NCI-H510A (cell line): ENCODE measurements at places on chromosomes 16 and 17.

DNA sequence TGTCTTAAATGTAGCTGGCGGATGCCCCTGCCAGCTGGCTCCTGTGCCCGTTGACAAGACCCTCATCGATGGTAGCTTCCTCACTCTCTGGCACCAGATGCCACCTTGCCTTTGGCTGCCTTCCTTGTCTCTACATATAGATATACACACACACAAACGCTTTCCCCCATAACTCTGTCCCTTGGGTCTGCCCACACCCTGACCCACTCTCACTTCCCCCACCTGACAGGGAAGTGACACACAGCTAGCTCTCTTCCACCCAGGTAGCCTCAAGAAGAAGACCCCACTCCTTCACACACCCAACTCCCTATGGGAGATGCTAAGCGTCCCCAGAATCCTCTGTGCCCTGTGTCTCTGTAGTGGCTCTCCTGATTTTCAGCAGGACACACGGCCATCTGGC is 25.6 kb downstream of the JUP start:
- no peak for DNase-seq

DNA sequence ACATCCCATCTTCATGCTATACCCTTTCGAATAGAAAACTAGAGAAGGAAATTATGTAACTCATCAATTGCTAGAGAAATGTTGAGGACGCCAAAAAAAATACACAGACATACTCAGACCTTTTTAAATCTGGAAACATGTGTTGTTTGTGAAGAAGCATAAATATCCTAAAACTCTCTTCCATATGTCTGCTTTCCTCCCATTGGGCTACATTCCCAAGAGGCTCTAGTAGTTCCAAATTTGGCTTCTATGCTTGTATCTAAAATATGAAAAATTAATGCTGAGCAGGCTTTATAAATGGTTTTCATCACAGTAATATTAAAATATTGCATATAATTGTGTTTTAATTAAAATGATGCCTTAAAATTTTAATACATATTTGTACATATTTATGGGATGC is 297.9 kb upstream of the PSMD7 start:
- no peak for DNase-seq

GRCh38 chr17:17120701-17121100 is 78.4 kb downstream of the MPRIP start:
- DNase-seq: no peak

GRCh38 chr17:31568539-31568938 is 177.1 kb downstream of the RAB11FIP4 start:
- no peak for DNase-seq

DNA sequence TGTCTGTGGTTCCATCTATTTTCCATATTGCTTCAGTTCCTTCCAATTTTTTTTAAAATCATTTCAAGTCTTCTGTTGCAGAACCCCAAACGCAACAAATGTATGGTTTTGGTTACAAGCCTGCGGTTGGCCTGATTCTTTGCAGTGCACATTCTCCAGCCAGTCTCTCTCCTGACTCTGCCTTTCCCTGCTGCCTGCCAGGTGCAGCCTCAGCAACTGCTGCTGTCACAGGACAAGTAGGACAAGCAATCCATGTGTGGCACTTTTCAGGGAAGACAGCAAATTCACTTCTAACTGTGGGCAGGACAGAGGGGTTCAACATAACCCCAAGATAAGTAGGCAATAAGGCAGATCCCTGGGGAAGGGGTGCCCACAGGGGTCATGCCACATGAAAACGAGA is 24.2 kb downstream of the EMP2 start:
- DNase-seq: no peak

GRCh38 chr17:27264068-27264812 is 29.7 kb upstream of the WSB1 start:
- no peak for DNase-seq

- DNase-seq: no peak
These were observed 263.2 kb downstream of the TOX3 start for GRCh38 chr16:52283584-52284375.

GRCh38 chr17:79741751-79742588 is 11.2 kb downstream of the ENPP7 start:
- no peak for DNase-seq

GRCh38 chr17:50517504-50518383 is 9.5 kb downstream of the MYCBPAP start:
- DNase-seq: no peak

DNA sequence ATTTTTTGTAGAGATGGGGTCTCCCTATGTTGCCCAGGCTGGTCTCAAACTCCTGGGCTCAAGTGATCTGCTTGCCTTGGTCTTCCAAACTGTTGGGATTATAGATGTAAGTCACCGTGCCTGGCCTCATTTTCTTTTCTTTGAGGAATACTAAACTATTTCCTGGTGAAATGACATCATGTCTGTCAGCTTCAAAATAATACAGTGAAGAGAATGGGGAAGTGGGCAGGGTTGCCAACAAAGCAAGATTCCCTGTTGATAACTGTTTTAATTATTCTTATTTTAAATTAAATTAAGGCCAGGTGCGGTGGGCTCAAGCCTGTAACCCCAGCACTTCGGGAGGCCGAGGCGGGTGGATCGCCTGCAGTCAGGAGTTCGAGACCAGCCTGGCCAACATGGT is 21.1 kb downstream of the PIPOX start:
- DNase-seq: no peak

GRCh38 chr17:74290340-74290739 is 16.3 kb downstream of the DNAI2 start:
- DNase-seq: no peak

- DNase-seq: no peak
These were observed 8.8 kb downstream of the SBK1 start for GRCh38 chr16:28301154-28301553.

GRCh38 chr16:73036074-73036826 is 11.7 kb downstream of the ZFHX3 start:
- DNase-seq: no peak

DNA sequence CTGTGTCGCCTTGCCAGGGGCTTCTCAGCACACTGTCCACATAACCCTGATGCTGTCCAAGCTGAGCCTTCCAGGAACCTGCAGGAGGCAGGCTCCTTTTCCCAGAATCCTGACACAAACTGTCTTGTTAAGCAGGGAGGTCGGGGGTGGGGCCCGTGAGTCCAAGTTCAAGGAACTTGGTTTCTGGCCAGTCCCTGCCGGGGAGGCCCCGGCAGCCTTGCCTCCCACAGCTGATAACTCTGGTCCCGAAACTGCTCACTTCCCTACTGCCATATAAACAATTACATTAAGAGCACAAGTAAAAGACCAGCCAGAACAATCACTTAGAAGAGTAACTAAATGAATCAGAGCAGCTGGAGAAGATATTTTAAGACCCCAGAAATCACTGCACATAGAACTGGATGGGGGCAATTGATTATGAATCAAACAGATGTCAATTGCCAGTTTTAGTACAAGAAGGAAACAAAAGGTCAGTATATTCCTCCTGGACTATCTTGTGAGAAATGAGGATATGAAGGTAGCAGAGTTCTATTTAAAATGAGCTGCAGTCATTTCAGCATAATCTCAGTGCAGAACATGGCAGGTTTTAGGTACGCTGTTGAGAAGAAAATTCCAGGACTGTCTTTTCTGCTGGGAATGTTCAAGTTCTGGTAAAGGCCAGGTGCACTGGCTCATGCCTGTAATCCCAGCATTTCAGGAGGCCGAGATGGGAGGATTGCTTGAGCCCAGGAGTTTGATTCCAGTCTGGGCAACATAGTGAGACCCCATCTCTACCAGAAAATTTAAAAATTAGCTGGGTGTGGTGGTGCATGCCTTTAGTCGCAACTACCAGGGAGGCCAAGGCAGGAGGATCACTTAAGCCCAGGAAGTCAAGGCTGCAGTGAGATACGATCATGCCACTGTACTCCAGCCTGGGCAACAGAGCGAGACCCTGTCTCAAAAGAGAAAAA is 169.8 kb downstream of the PITPNC1 start:
- DNase-seq: no peak

- no peak for DNase-seq
These were observed 291.3 kb downstream of the WWOX start for GRCh38 chr16:78390508-78391324.

GRCh38 chr17:34979153-34979552 is 1.2 kb upstream of the LIG3 start:
- DNase-seq: no peak

DNA sequence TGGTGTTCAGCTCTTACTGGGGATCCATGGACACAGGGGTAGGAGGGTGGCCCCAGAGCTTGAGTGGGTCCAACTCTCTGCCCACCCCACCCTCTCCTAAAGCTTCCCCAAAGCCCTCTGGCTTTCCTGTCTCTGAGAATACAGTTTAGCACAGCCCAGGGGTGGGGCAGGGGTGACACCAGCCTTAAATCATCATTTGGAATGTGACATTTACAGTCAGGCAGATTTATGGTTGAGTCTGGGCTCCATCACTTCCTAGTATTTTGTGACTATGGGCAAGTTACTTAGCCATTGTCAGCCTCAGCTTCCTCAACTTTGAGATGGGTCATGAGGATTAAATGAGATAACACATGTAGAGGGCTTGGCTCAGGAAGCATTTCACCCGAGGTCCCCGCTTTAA is 193.1 kb upstream of the IRX6 start:
- DNase-seq: no peak

DNA sequence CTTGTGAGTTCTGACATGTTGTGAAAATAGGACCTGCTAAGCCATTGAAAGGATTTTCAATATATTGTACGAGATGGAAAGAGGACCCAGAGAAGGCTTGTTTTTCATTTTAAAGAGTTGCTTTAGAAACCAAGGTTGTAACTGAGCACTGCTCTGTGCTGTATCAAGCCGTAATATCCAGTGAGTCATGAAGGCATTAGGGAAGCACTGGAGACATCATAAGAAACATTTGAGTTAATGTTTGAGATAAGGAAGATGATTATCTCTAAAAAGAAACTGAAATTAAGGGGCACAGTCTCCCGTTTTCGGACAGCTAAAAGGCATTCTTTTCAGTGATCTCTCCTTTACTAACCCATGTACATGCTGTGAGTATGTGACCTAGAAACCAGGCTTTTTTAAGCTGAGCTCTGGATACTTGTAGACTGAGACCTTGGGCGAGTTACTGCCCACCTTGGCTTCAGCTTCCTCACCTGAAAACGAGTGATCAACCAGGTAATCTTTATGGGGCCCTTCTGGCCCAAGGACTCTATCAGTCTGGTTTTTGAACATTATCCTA is 149.2 kb upstream of the TBX2 start:
- no peak for DNase-seq

- DNase-seq: no peak
These were observed 109.9 kb downstream of the RBFOX3 start for GRCh38 chr17:79500745-79501618.

DNA sequence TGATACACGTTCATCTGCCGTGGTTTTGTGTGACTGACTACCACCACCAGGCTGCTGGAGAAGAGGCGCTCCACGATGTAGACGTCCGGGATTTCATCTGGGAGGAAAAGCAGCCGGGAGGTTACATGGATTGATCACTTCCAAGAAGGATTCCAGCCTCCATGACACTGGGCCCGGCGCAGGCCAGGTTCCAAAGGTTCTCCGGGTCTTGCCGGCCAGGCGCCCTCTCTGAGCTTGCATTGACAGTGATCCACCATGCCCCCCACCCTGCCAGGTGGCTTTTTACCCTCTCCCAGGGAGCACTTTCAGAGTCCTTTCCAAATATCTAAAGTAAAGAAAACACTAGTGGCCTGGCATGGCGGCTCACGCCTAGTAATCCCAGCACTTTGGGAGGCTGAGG is 6.5 kb downstream of the WIPI1 start:
- DNase-seq: no peak

DNA sequence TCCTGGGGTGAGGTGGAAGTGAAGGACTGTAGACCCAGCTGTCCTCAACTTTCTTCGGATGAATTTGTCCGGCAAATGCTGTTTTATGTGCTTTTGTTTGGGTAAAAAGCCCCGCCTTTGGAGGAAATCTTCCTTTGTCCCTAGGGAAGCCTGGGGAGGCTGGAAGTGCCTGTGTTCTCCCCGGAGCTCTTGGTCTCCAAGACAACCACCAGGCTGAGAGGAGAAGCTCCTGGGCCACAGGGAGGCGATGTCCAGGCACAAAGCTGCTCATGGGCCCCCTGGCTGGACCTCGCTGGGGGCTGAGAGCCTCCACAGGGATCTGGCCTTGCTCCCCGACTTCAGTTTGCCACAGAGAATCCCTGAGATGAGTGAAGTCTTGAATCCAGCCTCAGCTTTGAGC is 293.1 kb upstream of the N4BP1 start:
- no peak for DNase-seq

- DNase-seq: no peak
These were observed 4.3 kb downstream of the RNF43 start for GRCh38 chr17:58412961-58413586.

- no peak for DNase-seq
These were observed 739 bp upstream of the FAM117A start for GRCh38 chr17:49764559-49765180.

GRCh38 chr17:63997341-63998048 is 656 bp upstream of the PRR29 start:
- no peak for DNase-seq

GRCh38 chr16:2009164-2009711 is 383 bp downstream of the ZNF598 start:
- no peak for DNase-seq

DNA sequence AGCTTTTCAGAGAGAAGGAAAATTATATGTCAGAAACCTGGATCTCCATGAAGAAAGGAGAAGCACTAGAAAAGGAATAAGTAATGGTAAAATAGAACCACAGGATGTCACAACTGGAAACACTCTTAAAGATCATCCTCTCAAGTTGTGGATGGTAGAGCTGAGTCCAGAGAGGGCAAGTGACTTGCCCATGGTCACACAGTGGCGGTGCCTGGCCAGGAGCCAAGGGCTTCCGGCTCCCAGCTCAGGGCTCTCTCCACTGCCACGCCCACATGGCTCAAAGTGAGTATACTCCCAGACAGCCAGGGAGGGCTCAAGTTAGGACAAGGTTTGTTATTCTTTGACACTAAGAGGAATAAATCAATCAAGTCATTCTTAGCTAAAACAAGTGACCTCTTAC is 159.8 kb downstream of the COPRS start:
- DNase-seq: no peak

DNA sequence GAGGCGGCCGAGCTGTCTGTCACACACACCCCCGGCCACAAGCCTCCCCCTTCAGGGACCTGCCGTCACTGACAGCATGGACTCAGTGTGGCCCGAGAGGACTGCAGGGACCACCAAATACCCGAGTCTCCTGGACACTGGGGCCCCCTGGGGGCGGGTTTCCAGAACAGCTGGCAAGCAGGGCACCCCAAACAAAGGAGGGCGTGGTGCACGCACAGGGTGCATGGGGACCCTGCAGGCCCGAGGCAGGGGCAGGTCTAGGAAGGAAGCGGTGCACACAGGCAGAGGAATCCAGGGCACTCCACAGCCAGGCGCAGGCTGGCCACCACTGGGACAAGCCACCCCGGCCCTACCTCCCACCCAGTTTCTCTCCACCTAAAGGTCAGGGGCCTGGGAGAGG is 28.7 kb upstream of the ENPP7 start:
- no peak for DNase-seq

- DNase-seq: no peak
These were observed 37.6 kb upstream of the ABCC11 start for GRCh38 chr16:48284772-48285409.

- DNase-seq: peak; percentile 98
These were observed at the start of gene ACLY for GRCh38 chr17:41918314-41919164. ACLY (minus strand) TSS chr17:41918951; CDS start chr17:41913873, 5,078 bp downstream.
